AG08395 (cell line): ENCODE measurements at places on chromosomes 1 and 21.

DNA sequence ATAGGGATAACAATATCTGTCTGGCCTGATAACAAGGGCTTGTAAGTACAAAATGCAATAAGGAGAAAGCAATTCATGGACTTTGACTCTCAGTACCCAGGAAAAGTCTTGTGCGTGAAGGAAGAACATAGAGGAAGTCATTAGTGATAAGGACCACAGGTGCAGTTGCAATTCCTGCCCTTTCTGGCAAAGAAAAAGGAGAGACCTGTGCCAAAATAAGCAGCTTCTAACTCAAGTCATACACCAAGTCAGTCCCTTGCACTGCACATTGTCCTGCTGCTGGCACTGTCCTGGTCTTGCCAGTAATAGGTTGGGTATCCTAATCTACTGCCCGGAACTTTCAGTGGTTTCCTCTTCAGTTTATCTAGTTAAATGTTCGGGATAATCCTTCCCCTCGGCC, 14.8 kb upstream of the SOD1 start:
- DNase-seq: no peak

- no peak for DNase-seq
Measured at GRCh38 chr1:74674278-74675048, 871 bp upstream of the ERICH3 start.

DNA sequence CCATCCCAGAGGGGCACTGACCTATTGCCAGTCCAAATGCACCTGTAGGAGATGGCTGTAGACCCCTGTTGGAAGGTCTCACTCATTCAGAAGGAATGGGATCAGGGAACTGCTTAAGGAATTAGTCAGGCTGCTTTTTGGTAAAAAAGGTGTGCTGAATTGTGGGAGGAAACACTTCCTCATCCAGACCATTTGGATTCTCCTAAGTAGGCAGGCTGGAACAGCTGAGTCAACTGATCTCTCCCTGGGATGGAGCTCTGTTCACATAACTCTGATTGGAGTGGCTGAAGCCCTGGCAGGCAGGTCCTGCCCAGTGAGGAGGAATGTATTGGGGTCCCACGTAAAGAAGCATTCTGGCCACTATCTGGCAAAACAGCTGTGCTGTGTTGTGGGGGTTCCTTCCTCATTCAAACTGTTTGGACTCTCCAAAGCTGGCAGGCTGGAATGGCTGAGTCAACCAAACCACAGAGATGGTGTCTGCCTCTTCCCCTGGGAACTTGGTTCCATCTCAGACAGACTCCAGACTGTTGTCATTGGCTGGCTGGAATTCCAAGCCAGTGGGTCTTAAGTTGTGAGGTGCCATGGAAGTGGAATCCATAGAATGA, 70.7 kb upstream of the PDC start:
- peak; percentile 67 for DNase-seq

DNA sequence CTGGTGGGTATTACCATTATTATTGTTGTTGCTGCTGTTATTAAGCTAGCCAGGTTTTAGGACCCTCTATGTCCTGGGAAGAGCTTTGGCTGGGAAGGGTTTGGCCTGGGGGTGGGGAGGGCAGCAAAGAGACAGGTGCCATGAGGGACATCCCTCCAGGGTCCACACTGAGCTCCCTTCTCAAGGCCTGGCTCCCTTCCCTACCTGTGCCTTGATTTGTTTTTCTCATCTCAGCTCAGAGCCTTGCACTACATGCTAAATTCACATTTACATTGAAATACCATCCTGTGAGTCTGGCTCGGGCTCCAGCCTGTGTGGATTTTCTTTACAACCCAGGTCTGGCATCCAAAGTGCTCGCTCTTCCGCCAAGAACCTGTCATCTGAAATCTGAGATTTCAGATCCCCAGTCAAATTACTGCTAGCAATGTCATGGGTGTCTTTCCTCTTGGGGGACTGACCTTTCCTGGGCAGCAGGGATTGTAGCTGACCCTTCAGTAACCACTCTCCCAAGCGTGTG, 536.3 kb downstream of the PTPRU start:
- DNase-seq: no peak

DNA sequence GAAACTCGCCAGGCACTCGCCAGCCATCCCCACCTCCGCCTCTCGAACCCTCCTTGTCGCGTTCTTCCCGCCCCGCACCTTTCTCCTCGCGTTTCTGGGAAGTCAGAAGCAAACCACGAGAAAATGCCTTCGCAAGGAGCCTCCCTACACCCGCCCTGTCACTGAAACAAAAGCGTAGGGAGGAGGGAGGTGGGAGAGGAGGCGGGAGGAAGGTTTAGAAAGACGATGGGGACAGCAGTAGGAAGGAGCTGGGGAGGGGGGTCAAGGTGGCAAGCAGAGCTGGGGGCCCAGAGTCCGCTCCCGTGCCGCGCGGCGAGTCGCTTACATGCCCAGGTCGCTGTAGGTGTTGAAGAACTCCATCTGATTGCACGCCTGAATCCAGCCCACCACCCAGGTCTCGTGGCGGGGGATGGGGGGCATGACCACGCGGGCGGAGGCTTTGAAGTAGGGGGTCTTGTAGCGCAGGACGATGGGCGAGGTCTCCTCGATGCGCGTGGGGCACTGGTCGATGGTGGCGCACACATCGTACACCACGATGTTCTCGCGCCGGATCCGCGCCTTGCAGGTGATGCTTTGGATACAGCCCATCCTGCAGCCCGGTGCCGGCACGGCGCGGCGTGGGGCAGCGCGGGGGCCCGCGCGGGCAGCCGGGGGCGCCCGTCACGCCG, 1.0 kb downstream of the FAM78B start:
- DNase-seq: no peak

- DNase-seq: no peak
Measured at GRCh38 chr1:32733582-32734321, 31.2 kb upstream of the SYNC start.

- DNase-seq: no peak
Measured at GRCh38 chr1:160580221-160580812, 1.0 kb upstream of the CD84 start.

GRCh38 chr1:40045182-40045581, 4.7 kb downstream of the CAP1 start:
- DNase-seq: no peak

GRCh38 chr1:87117761-87118368, 203.4 kb downstream of the HS2ST1 start:
- peak; percentile 34 for DNase-seq

- peak; percentile 18 for DNase-seq
Measured at GRCh38 chr1:78619803-78620579, at the start of gene IFI44L. Gene IFI44L, plus strand, starts transcription at chr1:78620448. Its CDS starts 7,468 bp downstream, at chr1:78627916.

GRCh38 chr1:115113766-115114165, 24.5 kb upstream of the TSPAN2 start:
- DNase-seq: no peak

GRCh38 chr1:114669562-114670082, at the start of gene DENND2C:
Gene DENND2C, minus strand, starts transcription at chr1:114670049. Its CDS starts 44,065 bp downstream, at chr1:114625984.
- no peak for DNase-seq

GRCh38 chr1:211630236-211631081, 45.0 kb downstream of the NEK2 start:
- DNase-seq: no peak

GRCh38 chr1:95916616-95917015, 682.6 kb downstream of the RWDD3 start:
- DNase-seq: peak; percentile 3
